ENCODE measurements at places on chromosomes 6 and 20.

GRCh38 chr20:57308451-57309271 lies 20.9 kb upstream of the SPO11 start:
- no peak for DNase-seq

DNA sequence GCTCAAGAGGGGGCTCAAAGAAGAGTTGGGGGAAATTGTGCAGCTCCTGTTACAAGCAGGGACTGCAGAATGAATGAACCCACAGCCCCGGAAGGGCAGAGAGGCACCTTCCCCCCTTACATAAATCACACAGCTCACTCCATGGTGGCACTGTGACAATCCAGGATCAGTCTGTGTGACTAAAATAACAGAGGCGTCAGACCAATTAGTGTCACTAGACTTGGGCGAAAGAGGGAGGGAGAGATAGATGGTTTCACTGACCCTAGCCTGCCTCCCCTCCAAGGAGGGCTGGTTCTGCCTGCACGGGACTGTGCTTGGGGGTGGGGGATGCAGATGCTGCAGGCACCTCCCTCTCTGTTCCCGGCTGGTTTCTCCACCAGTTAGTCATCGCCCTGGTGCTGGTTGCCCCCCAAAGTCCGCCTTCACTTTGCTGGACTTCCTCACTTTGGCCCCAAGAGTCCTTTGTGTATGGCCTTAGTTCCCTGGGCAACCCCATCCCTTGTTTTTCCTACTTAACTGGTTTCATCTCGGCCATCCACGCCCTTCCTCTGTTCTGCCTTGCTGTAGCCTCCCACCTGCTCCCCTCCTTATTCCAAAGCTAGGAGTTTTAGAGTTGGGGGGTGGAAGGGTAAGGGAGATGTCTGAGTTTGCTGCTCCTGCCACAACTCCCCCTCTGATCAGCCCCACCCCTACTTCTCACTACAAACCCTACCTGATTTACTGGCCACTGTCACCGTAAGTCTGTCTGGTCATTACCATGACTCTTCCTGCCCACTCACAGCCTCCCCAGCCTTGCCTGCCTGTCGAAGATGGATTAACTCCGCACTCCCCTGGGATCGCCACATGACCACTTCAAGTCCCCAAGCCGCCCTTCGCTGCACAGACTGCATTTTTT lies 17.7 kb downstream of the CCDC167 start:
- DNase-seq = peak; percentile 88

DNA sequence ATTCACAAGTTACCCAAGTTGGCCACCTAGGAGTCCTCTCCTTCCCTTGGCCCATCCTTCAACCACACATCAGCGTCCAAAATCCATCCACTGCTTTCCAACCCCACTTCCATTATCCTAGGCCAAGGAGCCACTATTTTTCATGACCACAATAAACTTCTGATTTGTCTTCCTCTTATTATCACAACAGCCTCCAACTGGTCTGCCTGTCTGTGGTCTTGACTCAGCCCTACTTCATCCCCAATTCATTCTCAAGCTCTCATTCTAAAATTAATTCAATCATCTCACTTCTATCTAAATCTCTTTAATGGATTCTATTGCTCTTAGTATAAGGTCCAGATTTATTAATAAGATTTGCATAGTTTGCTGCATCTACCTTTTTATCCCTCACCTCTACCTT lies 189.0 kb upstream of the PRDM1 start:
- DNase-seq = no peak

- no peak for DNase-seq
These were observed 7.3 kb upstream of the TENT5A start for GRCh38 chr6:81759782-81760181.

DNA sequence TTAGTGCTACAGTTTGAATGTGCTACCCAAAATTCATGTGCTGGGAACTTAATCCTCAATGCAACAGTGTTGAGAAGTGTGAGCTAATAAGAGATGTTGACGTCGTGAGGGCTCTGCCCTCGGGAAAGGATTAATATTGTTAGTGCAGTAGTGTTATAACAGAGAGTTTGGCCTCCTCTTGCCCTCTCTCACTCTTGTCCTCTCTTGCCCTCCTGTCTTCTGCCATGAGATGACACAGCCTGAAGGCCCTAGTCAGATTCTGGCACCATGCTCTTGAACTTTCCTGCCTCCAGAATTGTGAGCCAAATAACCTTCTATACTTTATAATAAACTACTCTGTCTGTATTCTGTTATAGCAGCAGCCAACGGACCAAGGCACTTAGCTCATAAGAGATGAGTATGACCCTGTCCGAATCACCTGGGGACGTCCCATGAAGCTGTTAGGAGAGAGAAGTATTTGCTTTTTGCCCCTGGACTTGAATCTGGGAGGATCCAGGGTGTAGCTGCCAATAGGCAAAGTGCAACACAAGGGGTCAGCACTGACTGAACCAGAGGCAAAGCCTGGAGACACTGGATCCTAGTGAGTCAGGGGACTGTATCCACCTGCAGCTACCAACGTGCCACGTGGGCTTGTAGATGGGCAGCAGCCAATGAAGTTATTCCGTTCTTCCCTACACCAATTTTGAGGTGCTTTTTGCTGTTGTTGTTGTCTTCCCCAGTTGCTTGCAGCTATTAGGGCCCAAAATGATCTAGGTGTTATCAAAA lies 233.7 kb downstream of the THBS2 start:
- no peak for DNase-seq

DNA sequence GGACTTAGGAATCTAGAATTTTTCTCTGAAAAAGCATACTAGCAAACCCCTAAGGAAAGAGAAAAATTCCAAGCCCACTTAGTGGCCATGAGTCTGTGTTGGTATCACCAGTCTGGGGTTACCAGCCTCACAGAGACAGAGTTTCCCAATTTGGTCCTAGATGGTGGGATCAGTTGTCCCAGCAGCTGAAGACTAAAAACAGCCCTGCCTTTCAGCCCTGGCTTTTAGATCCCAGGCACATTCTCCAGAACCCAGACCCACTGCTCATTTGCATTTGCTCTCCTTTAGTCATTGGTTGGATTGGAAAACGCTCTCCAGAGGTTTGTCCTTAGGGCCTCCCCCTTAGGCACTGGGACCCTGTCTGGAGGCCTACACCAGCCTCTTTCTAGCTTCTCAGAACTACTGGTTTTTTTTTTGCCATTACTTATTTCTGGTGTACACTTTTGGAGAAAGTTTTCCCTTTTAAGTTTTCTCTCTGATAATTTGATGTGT lies 39.1 kb upstream of the FOXO3 start:
- DNase-seq = no peak
